ENCODE measurements at places on chromosomes 4 and X.

DNA sequence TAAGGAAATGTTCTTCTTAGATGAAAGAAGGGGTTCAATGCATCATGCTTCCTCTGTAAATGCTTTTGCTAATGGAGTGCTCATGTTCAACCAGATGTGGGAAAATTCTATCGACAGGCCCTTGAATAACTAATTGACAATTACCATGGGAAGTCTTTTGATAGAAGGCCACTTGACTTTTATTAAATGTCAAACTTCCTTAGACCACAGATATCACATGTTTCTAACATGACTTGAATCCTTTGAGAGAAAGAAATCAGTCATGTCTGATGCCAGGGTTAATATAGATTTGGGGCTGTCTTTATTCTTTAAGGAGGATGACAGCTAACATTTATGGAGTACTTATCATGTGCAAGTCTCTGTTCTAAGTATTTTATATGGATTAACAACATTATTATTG, 280.1 kb downstream of the DCHS2 start:
- no peak for DNase-seq

DNA sequence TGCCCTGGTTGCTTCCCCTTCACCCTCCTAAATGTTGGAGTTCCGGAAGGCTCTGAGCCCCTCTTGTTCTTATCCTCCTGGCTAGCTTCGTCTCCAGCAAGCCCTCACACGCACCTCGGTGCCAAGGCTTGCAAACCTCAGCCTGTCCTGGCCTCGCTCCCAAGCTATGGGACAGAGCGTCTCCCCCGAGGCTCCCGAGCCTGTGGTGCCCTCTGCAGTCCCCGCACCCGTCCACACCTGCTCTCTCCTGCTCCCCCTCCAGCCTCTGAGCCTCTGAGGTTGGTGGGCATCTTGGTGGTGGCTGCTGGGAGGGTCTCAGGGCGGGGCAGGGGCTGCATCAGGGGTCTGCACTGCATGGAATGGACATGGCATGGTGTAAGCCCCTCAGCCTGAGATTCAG, 63.2 kb downstream of the TRMT44 start:
- peak; percentile 19 for DNase-seq

DNA sequence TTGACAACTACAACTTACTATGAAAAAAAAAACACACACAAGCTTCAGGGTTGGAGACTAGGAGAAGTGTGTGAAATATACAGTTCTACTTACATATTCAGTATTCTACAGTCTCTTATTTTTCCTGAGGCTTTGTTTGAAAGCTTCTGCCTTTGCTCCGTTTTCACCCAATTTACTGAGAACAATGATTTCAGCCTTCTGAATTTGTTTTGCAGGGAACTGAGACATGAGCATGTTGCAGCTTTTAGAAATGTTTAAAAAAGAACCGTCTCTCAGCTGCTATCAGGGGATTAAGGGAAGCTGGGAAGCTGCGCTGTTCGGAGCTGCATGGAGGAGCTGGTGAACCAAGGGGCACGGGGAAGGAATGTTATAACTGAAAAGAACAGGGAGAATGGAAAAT, 85.7 kb downstream of the QDPR start:
- DNase-seq = no peak

DNA sequence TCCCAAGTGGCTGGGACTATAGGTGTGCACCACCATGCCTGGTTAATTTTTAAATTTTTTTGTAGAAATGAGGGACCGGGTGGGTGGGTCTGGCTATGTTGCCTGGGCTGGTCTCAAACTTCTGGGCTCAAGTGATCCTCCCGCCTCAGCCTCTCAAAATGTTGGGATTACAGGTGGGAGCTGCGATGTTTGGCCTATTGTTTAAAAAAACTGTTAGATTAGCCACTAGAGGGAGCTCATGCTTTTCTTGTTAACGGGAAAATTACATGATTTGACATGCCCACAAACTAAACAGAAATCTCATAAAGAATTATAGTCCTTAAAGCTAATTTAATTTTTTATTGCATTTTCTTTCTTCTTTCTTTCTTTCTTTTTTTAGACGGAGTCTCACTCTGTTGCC, 5.0 kb upstream of the SDAD1 start:
- DNase-seq = peak; percentile 44

DNA sequence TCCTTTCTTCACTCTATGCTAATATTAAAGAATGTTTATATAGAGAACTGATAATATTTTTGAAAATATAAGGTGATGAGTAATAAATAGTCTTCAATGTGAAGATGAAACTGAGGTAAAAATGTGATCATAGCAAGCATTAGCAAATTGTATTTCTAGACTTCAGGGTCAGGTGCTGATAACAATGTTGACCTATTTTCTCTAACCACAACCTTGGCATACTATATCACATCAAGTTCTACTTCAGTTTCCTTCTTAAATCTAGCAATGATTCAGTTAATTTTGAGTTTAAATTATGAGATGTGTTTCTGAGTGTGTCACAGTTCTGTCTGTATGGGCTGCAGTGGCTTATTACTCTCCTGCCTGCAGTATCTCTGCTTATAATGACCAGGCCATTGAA, 209.4 kb downstream of the RAPGEF2 start:
- DNase-seq = no peak

GRCh38 chr4:126358041-126358440, 1043.3 kb downstream of the FAT4 start:
- DNase-seq = peak; percentile 82

- no peak for DNase-seq
Observed at GRCh38 chr4:30117433-30117832, 602.7 kb upstream of the PCDH7 start.

DNA sequence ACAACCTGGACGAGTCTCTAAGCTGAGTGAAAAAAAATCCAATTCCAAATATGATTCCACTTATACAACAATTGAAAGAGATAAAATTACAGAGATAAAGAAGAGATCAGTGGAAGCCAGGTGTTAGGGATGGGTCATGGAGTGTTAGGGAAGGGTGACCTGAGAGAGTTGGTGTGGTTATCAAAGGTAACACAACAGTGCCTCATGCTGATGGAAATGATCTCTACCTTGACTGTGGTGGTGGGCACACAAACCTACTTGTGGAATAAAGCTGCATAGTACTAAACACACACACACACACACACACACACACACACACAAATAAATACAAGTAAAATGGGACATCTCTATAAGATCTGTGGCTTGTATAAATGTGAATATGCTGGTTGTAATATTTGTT, 26.0 kb downstream of the BEND2 start:
- no peak for DNase-seq

DNA sequence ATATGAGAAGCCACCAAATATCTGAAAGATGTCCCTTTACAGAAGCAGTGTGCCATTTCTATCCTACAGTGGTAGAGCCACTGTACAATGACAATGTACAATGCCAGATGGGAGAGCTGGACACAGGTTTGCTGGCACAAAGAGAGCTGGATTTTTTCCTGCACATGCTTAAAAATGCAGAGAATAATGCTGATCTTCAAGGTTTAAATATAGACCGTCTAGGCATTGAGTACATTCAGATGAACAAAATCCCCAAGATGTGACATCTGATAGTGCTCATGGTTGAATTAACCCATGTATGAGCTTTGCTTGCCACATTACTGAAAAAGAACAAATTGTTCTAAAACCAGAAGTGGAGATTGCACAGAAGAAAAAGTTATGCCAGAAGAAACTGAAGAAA, 11.7 kb downstream of the ADGRL3 start:
- DNase-seq = no peak

GRCh38 chr4:13597141-13597540, 30.4 kb downstream of the BOD1L1 start:
- DNase-seq = no peak

All from NCI-H524 (cell line).